Kidney (tissue), 22 donors: ENCODE measurements at places on chromosomes 4 and X. TPM values are rescaled to one million over a fixed set of nuclear protein-coding genes. Genes with fewer than 3 reads are reported as not detected.

DNA sequence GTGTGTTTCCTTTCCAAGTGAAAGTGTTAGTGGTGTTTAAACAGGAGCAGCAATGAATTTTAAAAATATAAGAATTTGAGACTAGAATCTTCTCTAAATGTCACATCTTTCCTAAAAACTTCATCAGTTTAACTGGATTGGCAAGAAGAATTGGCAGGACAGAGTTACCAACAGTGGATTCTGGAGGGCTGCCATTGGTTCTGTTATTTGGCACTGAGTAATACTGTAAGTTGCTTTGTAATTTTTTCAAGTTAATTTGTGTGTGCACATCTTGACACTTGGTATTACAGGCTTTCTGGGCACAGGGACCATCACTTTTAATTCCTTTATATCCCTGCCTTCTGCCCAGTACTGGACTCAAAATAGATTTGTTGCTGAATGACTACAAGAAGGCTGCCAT lies 4.5 kb upstream of the GPRIN3 start:
- no peak overlapping the region for H3K27ac ChIP-seq
- no peaks in the 10 kb centered on the region for H3K36me3 ChIP-seq
- H3K4me1 ChIP-seq, result no peaks in the 10 kb centered on the region
- no peak for DNase-seq
- no peaks in the 10 kb centered on the region for H3K27me3 ChIP-seq

MTNR1A gene
- total RNA-seq, result 1.5 TPM

GLRA2 gene
- total RNA-seq, result not detected

DNA sequence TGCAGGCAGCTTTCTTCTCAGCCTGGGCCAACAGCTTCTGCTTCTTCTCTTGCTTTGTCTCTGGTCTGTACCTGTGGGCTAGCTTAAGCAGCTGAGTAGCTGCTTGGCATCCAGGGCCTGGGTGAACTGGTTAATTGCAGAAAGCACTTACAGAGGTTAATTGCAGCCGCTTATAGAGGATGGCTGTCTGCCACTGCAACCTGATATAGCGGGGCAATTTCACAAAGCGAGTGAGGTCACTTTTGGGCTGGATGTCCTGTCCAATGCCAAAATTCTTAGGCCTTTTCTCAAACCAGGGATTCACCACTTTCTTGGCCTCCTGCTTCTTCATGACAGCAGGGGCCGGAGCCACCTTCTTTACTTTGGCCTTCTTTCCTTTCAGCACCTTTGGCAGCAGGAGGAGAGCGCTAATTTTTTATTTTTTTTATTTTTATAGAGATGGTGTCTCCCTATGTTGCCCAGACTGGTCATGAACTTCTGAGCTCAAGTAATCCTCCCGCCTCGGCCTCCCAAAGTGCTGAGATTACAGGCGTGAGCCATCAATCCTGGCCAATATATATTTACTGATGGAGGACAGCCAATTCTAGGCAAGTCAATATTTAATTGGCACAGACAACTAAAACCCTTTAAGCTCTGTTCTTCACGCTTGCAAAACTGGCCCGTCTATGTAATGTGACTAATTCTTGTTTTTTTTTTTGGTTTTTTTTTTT lies 61.0 kb downstream of the ENOPH1 start:
- no peak overlapping the region for H3K27ac ChIP-seq
- no peaks in the 10 kb centered on the region for H3K27me3 ChIP-seq
- no peak overlapping the region for H3K4me3 ChIP-seq
- no peaks in the 10 kb centered on the region for H3K4me1 ChIP-seq

- no peak overlapping the region for H3K27ac ChIP-seq
- no peaks in the 10 kb centered on the region for H3K36me3 ChIP-seq
- H3K27me3 ChIP-seq, result no peaks in the 10 kb centered on the region
- DNase-seq, result no peak
- no peak overlapping the region for H3K4me3 ChIP-seq
- H3K4me1 ChIP-seq, result no peaks in the 10 kb centered on the region
Measured at GRCh38 chrX:45571453-45571852, 370.8 kb upstream of the DIPK2B start.

GRCh38 chr4:41258783-41259182 lies 2.1 kb downstream of the UCHL1 start:
- H3K4me1 ChIP-seq, result peaks cover 2% of the 10 kb centered on the region
- DNase-seq, result no peak
- H3K27me3 ChIP-seq, result peaks cover 2% of the 10 kb centered on the region
